HCEC 1CT (cell line): ENCODE measurements at places on chromosomes 4 and X.

DNA sequence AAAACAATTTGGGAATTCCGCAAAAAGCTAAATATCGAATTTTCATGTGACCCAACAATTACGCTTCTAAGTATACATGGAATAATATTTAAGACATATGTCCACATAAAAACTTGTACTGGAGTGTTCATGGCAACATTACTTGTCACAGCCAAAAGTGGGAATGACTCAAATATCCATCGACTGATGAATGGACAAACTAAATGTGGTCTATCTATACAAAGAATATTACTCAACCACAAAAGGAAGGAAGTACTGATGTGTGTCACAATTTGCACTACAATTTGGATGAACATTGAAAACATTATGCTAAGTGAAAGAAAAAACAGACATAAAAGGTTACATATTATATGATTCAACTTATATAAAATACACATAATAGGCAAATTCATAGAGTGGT lies 71.9 kb downstream of the AFF2 start:
- DNase-seq: no peak

DNA sequence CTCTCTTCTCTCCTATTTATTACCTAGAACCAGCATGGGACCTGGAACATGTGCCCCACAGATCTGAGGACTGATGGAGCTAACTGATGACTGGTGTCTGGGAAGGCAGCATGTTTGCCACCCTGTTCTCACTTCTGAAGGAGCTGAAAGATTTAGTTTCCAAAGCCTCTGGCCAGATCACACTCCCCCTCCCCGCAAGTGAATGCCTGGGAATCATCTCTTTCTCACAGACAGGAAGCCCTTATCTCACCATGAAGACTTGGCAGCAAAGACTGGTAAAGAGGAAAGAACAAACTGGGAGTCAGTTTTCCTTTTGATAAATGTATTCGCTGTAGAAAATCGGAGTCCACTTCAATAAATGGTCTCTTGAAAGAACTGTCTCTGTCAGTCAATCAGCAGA lies 21.0 kb upstream of the PCYT1B start:
- no peak for DNase-seq

DNA sequence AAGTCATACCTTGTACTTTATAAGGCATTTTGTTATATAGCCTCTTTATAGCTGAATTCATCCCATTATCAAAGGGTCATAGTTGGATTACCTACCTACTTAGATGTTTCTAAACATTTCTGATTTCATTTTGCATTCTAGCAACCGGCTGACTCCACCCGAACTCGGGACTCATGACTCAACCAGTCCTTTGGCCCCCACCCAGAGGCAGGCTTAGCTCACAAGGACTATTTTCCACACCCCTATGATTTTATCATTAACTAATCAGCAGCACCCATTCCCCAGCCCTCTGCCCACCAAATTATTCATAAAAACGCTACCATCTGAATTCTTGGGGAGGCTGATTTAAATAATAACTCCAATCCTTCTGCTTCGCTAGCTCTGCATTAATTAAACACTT lies 79.9 kb upstream of the EGFL6 start:
- DNase-seq: peak; percentile 71

GRCh38 chr4:156705311-156705710 lies 266.3 kb downstream of the PDGFC start:
- DNase-seq: peak; percentile 25
